ENCODE measurements at places on chromosomes 3 and 15.

DNA sequence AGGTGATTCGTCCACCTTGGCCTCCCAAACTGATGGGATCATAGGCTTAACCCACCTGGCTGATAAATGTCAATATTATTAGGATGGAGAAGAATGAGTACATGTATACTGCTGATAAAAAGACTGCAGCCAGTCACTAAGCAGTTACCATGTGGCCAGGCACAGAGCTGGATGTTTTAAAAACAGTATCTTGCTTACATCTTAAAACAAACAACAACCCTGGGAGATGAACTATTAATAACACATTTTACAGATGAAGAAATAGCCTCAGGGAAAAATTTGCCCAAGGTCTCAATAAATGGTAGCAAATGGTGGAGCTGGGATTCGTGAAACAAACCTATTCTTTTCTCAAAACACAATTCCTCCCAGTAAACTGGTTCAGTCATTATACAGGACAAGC, 18.1 kb downstream of the IL17RD start:
- DNase-seq: no peak

DNA sequence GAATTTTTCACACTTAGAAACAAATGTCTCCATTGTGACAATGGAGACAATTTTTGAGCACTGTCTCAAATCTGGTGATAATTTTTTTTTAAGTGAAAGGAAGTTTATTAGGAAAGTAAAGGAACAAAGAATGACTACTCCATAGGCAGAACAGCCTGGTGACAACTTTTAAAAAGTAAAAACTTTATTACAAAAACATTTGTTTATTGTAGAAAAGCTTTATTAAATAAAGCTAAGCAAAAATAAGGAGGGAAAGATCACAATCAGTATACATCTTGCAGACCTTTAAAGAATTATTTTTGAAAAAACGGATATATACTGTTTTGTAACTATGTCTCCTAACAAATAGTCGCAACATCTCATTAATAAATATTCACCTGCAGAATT, 688 bp upstream of the OXSM start:
- DNase-seq: no peak

DNA sequence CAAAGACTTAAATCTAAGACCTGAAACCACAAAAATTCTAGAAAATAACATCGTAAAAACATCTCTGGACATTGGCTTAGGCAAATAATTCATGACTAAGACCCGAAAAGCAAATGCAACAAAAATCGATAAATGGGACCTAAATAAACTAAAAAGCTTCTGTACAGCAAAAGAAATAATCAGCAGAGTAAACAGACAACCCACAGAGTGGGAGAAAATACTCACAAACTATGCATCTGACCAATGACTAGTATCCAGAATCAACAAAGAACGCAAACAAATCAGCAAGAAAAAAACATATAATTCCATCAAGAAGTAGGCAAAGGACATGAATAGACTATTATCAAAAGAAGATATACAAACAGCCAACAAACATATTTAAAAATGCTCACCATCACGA, 749.4 kb downstream of the PLOD2 start:
- no peak for DNase-seq

GRCh38 chr3:173685456-173685855, 287.9 kb downstream of the NLGN1 start:
- DNase-seq: no peak

- DNase-seq: peak; percentile 8
Observed at GRCh38 chr15:58932710-58933280, 684 bp downstream of the SLTM start.

- no peak for DNase-seq
Observed at GRCh38 chr3:150107429-150108175, 136.9 kb upstream of the PFN2 start.

DNA sequence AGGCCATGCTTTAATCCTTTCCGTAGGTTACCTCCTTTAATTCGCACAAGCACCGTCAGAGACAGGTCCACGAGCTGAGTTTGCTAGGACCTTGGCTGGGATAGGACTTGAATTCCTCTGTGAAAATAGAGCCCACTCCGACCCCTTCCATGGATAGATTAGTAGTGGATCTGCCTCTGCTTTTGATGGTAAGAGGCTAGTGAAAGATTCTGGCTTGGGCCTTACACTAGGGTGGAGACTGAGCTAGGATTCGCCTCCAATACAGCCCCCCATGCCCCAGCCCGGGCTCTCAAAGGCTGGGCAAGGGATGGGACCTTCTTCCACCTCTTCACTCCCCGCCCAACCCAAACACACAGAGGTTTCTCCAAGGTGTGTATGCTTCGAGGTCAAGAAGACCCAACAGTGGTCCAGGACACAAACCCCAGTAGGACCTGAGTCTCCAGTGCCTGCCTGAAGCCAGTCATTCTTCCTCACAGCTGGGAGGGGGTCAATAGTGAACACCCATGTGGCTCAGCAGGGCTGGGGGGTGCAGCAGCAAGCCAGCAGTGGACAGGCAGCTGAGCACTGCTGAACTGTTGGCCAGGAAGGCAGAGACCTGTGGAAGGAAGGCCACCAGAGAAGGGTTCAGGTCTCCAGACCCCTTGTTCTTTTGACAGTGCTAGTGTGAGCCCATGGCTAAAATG, 75.7 kb downstream of the SPSB4 start:
- DNase-seq: no peak

DNA sequence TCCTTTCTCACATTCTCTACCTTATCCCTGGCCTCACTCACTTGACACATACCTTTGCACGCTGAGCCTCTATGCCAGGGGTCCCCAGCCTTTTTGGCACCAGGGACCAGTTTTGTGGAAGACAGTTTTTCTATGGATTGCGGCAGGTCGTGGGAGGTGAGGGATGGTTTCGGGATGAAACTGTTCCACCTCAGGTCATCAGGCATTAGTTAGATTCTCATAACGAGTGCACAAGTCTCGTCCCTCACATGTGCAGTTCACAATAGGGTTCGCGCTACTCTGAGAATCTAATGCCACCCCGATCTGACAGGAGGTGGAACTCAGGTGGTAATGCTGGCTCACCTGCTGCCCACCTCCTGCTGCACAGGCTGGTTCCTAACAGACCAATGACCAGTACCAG, 112.5 kb upstream of the EIF1B start:
- DNase-seq: no peak

- no peak for DNase-seq
Observed at GRCh38 chr3:136819392-136819730, 435 bp downstream of the SLC35G2 start.

DNA sequence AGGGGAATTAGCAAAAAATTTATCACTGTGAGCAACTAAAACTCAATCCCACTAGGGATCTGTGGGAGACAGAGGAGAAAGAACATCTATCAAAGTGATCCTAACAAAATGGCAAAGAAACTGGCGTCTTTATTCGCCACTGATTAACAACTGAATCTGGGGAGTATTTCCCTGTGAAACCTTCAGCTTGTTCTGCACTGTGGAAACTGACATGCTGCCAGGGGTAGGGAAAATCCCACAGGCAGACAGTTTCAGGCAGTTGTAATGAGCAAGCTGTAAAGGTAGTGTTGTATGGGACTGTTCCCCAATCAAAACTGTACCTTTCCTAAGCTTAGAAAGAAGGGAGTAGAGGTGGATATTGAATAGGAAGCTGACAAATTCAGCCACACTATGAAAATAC, 611.7 kb downstream of the VGLL3 start:
- DNase-seq: no peak

DNA sequence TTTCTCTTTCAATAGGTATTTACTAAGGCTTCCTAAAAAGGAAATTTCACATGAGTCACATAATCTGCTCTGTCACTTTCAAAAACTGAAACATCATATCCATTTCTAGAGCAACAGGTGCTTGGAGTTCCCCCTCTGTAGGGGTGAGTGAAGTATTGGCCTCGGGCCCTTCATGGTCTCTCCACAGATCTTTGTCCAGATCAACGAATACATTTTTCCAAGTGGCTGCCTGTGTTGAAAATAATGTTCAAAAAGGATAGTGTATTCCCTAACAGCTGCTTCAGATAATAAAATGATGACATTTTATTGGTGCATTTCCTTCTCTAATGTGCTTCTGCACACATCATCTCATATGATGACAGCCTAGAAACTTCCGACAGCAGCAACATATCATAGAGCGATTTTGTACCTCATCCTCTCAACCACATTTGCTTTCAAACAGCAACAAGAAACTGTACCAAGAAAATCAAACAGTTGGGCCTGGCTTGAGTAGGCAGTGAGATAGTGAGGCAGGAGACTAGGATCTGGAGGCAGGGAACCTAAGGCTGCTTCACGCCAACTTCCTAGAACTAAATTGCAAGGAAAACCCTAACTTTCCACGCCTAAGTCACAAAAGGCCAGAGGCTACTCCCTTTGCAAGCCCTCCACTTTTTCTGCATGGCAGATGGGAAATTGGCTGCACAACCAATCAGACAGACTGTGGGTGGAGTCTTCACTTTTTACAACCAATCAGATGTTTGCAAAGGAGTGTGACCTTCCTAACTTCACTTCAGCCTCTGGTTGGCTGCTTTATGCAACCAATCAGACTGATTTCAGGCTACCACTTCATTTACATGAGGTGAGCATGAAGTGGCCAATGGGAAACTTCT, 340.2 kb downstream of the LRRC3B start:
- no peak for DNase-seq

GRCh38 chr15:38226608-38227266, 25.9 kb upstream of the SPRED1 start:
- DNase-seq: no peak

DNA sequence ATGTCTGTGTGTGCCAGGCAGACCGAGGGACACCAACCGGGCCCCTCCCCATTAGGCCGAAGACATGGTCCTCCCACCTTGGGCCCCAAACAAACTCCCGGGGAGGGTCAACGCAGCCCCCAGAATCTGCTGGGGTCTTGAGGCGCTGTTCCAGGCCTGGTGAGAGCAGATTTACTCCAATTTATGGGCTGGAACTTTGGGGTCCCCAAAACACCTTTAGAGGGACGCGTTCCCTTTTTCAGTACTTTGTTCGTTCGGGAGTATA, 2.4 kb downstream of the GATA2 start:
- DNase-seq: no peak

DNA sequence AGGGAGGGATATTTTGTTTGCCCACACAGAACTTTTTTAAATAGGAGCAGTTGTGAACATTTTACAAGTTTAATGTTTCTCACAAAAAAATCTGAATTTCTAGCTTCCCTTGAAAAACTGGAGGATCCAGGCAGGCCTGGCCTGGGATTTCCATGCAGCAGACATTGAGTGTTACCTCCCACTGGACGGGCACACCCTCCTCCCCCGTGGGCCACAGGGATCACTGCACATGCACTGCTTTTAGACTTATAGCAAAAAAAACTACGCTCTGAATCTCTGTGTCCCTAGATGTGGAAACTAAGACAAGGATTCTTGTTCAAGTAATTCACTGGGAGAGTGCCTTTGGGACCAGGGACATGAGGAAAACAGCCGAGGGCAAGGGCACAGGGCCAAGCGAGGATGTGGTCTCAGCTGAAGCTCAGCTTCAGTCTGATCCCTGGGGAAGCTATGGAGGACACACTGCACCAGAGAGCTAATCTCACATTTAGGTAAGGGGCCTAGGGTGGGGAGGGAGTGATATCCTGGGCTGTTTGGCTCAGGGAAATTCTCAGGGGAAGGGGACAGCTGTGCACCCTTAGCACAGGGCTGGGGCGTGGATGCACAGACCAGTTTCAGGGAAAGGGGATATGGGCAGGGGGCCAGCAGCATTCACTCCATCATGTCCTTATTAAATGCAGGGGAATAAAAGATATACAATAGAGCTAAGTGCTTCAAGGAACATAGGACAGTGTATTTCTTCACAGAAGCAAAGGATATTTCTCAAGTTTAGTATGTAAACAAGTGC, 46.0 kb downstream of the FSIP1 start:
- no peak for DNase-seq
